ENCODE measurements at places on chromosomes 1 and 21. TPM values are rescaled to one million over a fixed set of nuclear protein-coding genes. Genes with fewer than 3 reads are reported as not detected.

DNA sequence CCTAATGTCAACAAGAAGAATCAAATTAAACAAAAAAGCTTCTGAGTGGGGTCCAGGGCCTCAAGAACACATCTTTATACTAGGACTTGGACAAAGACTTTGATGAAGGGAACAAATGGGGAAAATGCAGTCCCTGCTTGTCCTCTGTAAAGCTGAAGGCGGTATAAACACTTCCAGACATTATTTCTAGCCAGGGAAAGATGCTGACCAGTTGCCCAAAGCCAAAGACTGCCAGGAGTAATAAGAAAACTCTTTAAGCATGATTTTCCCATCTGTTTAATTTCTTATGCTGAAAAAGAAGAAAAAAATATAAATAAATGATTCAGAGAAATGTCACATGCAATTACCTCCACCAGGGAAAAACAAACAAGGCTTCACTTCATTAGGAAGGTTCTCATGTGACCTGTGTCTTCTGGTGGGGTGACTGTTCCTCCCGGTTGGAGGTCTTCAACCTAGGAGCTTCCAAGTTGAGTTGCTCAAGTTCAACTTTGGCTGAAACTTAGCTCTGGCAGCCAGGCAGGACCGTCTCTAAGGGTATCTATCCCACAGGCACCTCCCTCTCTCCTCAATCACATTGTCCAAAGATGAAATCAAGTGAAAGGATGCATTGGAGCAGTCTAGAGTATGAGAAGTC lies 65.2 kb upstream of the KCNE2 start:
- no peak for DNase-seq

DNA sequence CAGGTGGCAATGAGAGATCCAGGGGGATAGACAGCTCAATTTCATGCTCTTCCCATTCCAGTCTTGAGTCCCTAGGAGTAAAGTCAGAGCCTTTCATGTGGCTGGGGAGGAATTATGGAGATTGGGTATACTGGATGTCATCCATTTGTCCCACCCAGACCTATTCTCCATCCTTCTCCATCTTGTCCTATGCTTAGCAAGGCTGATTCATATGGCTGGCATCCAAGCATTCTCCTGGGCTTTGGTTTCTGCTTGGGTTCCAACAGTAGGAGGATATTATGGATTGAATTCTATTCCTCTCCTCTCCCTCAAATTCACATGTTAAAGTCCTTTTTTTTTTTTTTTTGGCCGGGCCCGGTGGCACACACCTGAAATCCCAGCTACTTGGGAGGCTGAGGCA lies 3.8 kb upstream of the CDC20 start:
- no peak for DNase-seq

DNA sequence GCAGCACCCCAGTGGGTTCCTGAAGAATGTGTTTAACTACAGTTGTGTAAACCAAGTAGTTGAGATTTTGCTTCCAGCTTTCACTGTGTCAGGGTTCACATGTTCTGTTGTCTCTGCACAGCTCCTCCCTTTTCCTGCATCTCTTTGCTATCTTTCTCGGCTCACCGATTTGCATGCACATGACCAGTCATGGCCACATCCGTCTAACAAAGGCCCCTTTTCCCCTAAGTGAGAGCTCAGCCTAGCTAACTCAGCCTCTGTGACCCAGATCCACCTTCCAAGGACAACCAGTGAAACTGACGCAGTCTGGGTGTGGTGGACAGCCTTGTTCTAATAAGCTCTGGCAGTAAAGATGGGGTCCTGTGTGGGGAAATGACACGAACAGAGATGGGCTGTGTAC lies 101.1 kb downstream of the ZP4 start:
- no peak for DNase-seq

DNA sequence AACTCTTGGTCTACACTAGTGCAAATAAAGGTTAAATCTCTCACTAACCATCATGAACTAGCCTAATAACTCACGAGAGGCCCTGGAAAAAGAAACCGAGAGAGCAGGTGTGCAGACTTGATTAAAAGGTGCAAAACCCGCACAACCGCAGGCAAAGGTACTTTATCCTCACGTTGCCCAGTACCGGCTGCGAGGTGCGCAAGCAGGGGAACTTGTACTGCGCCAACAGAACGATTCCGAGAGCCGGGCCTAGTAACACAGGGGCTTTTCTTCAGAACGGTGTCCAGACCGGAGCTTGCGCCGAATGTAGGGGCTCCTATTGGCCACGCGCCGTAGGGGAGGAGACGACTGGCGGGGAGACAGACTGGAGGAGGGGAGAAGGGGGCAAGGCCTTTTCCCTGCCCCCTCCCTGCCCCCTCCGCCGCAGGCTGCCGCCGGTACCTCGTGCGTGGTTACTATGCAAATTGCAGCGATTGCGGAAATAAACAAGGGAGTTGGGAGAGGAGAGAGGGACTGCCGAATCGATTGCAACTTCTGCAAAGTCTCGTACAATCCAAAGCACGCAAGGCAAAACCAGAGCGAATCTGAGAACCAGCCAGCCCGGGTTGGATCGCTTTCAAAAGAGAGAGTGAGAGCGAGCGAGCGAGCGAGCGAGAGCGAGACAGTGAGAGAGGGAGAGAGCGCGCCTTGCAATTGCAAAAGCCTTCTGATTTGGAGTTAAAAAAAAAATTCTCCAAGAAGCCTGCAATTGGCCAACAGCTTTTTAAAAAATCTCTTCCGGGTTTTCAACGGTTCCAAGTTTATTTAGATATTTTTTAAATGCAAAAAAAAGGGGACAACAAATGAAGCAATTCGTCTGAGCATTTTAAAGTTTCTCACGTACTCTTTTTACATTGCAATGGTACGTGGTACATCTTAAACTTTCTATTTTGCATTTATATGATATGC lies 5.4 kb upstream of the NFIA start:
- peak; percentile 59 for DNase-seq

DNA sequence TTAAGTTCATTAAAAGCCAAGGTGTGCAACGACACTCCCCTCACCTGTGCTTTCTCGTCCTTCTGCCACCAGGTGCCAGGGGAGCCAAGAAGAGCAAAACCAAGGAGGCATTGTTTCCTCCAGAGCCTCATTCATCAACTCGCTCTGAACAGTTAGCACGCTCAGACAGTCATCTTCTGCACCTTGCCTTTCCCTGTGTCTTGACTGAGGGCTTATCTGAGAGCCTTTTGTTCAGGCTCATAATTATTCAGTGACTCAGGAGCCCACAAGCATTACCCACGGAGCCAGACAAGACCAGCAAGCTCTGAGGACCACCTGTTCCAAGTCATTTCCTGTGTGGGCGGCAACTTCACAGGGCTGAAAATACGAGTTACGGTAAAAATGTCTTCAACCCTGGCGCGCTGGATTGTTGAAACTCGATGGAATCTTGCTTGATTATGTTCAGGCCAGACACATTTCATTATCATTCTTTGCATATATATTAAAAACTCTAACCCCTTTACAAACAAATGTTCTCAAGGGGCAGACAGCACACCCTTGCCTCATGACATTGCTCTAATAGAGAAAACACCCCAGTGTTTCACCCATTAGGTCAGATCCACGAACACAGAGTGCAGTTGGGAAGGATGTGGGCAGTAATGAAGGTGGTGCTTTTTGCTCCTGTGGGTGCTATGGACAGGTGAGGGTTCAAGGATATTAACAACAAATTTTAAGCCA lies 89.7 kb upstream of the RUNX1 start:
- peak; percentile 61 for DNase-seq

CNR2 gene
- polyA plus RNA-seq = not detected

LCE3D gene
- polyA plus RNA-seq = not detected

DNA sequence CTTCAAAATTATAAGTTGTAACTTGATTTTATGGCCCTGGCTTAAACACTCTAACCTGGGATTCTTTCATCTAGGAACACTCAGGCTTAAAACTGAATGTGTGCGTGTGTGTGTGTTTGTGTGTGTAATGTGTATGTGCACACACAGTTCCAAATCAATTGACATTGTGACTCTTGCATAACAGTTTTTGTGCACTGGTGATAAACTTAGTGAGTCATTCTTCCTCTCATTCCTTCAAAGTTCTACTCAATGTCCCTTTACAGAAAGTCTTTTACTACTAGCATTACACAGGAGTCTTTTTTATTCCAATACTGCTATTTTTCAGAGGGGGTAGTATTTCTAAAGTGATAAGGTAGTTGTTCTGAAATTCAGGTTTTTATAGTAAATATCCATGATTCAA lies 943.6 kb downstream of the KCNT2 start:
- no peak for DNase-seq

- no peak for DNase-seq
Observed at GRCh38 chr1:153548722-153549688, at the start of gene S100A3. S100A3 (minus strand) TSS chr1:153549258; CDS start chr1:153548485, 773 bp downstream.

PGLYRP4 gene
- not detected for polyA plus RNA-seq

ACTN2 gene
- not detected for polyA plus RNA-seq

RRP1 gene
- 8.2 TPM for polyA plus RNA-seq

ADAMTS1 gene
- polyA plus RNA-seq = 332 TPM
